ENCODE measurements at places on chromosomes 6 and 20.

- no peak for DNase-seq
Observed at GRCh38 chr6:133730881-133731280, 158.0 kb upstream of the TCF21 start.

DNA sequence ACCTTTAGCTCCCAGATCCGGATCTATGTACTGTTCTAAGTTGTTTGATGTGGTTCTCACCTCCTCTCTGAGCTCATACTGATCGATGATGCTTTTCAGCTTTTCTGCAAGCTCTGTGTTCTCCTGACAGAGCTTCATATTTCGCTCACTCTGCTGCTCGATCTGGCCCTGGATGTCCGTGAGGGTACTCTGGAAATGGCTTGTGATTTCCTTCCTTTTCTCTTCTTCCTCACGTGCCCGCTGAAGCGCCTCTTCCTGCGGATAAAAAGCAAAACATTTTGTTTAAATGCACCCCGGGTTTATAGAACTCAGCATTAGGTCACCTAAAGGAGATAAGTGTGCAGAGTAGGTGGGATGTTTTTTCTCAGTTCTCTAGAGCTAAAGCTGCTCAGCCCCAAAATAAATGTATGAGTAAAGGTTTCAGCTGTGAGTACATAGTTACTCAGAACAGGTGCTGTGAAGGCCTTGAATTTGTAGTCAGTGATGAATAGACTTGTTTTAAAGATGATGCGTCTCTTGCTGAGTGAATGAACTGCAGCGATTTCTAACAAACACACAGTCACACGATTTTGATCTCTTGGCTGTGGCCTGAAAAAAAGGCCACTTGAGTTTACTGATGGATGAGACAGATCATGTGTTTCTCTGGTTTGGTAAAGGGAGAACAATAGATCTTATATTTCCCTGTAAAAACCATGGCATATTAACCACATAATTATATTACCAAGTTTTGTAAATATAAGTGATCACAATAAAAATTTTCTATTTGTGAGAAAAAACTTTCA is 29.1 kb downstream of the TXLNB start:
- no peak for DNase-seq

GRCh38 chr6:110981202-110981600 is 637 bp upstream of the RPF2 start:
- no peak for DNase-seq

DNA sequence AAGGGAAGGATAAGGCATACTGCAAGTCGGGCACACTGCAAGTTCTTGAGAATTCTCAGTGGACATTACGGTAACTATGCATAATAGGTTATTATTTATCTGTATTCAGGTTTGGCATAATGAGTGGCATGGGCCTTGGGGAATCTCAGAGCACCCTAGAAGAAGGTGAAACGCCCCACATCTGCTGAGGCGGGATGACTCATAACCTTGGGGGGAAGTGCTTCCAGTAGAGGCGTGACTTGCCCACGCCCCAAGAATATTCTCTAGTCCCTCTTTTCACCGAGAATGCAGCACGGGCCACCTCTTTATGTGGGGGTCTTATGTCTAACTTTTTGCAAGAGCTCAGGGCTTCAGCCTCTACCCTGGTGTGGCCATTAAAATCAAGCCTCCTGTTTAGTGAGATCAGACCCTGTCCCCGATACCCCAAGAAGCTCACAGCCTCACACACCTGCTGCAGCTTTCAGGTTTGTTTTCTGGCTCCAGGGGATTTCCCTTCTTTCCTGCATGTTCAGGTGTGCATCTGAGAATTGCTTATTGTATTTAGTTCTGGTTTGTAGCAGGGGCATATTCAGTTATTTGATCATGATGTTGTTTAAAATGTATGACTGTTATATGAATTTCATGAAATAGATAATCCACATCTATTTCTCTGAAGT is 19.1 kb downstream of the ZFP64 start:
- no peak for DNase-seq

GRCh38 chr6:48036316-48036715 is 74.7 kb downstream of the PTCHD4 start:
- DNase-seq = no peak

DNA sequence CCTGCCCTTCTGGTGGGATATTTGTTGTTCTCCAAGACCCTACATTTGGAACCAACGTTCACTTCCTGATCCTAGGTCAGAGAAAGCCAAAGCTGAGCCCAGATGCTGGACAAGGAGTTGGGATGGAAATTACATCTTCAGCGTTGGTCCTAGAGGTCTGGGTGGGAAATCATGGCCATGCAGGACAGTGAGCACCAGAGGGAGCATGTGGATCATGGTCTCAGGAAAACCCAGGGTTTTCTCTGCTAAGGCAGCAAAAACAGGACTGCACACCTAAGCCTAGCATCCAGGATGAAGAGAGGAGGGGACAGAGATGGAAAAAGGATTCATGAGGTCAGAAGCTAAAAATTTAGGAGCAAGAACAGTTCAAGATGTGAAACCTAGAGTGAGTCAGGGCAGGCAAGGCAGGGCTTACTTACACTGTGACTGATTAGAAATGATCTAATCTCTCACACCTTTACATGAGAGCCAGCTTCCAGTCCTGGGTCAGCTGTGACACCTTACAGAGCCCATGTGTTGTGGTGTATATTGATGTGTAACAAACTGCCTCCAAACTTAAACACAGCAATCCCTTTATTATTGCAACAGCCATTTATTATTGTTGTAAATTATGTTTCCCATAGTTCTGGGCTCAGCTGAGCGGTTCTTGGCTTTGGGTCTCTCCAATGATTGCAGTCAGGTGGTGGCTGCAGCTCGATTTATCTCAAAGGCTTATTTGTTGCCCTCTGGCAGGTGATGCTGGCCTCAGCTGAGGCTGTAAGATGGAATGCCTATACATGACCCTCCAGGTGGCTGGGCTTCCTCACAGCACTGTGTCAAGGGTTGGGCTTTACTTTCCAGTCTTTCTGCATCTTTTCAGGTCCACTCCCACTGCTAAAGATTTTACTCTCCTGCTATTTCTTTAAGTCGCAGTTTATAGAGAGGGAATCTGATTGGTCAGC is 6.5 kb downstream of the C20orf202 start:
- DNase-seq = no peak

DNA sequence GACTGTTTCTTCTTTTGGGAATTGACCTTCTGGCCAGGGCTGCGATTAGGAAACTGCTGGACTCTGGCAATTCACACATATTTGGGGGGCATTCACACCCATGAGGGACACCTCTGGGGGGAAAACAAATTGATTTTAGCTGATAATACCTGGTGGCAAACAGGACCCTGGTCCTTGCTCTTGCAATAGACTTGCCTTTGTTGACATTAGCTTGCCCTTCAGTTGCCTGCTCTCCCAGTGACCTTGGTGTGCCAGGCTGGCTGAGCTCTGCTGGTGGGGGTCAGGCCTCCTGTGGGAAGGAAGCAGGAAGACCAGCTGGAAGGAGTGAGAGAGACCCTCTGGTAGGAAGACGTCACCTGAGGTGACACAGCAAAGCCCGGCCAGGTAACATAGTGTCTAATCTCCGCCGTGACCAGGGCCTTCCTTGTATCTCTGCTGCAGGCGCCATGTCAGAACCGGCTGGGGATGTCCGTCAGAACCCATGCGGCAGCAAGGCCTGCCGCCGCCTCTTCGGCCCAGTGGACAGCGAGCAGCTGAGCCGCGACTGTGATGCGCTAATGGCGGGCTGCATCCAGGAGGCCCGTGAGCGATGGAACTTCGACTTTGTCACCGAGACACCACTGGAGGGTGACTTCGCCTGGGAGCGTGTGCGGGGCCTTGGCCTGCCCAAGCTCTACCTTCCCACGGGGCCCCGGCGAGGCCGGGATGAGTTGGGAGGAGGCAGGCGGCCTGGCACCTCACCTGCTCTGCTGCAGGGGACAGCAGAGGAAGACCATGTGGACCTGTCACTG is 5.3 kb downstream of the CDKN1A start:
- no peak for DNase-seq

- DNase-seq = no peak
Observed at GRCh38 chr20:32357375-32357868, 709 bp upstream of the ASXL1 start.

DNA sequence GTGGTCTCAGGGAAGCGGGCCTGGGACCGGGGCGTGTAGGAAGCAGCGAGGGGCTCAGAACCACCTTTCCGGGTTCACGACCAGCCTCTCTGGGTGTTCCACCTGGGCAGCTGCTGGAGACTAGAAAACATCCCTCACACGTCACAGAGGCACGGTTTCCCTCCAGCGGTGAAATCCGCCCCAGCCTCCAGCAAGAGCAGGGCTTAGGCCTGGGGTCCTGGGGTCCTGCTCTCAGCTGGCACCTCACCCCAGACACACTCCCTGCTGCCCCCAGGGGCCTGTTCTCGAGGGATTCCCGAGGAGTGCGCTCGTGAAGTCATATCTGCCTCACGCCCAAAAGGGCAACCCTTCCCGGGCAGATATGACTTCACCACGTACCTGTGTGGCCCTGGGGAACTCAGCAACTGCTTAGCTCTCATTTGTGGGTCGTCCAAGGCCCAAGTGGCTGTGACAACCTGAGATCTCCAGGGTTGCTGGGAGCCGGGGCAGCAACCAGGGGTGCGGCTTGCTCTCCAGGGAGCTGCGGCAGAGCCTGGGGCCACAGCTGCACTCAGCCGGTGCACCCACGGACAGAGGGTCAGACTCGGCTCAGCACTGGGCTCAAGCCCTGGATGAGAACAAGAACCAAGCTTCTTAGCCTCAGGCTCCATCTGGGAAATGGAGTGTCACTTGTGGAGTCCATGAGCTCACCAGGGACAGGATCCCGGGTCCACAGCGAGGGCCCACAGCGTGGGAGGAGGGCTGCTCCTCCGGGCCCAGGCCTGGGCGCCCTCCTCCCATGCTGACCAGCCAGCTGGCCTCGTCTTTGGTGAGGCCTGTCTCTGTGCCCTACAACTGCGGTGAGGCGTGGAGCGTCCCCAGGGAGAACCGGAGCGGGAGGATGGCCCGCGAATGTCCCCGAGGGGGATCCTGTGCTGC is 661 bp downstream of the FNDC11 start:
- no peak for DNase-seq

- DNase-seq = no peak
Observed at GRCh38 chr6:52522151-52522626, 54.7 kb downstream of the TRAM2 start.

DNA sequence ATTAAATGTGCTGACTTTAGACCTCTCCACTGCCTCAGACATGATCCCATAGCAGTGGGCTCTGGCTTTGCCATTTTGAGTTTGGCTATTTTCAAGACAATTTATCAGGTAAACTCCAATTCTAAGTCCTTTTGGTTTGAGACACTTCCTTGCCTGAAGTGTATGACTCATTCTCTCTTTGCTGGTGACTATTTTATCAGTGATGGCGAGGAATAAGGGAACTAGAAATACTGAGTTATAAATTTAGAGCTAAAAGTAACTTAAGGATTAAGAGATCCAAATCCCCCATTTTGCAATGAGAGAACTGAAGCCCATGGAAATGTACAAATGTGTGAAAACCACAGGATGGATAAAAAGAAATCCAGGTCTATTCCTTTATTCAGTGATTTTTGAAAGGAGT is 30.9 kb upstream of the CD83 start:
- no peak for DNase-seq

DNA sequence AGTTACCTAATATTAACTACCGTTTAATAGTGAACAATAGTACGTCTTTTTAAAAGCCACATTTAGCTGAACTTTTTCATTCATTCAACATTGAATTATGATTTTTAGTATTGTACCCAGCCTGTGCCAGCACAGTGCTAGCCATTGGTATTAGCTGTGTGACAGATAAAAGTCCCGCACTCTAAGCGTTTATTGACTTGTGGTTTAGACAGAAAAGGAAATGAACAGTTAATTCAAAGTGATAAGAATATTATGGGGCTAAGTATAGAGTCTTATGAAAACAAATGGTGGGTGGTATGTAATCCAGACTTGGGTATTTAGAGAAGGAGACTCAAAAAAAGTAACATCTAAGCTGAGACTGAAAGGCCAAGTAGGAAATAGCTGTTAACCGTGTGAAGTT is 202.3 kb downstream of the RPS12 start:
- DNase-seq = no peak

GRCh38 chr6:28355743-28356665 is 6.3 kb downstream of the ZKSCAN3 start:
- DNase-seq = peak; percentile 48

- no peak for DNase-seq
Observed at GRCh38 chr6:23055523-23055922, 486.2 kb downstream of the HDGFL1 start.

DNA sequence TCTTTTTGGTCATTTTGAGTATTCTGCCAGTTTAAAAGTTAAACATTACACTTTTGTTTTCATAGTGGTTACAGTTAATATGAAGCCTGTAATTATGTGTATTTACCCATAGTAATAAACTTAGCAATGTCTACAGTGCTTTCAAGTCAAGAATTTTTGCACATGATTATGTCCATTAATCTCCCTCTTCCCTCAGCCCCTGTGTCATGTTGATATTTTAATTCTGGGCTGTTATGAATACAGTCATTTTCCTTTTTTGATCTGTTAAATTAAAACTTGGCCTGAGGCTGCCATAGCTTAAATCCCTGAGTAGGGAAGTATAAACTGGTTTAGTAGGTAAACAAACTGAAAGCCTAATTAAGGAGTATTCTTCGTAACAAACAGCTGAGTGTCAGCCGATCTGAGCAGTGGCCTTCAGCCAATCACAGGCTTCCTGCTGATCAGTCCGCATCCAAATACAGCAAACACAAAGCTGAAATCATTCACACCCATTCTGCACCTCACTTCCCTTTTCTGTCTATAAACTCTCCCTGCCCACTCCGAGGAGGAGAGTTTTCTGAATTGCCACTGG is 9.5 kb upstream of the SFT2D1 start:
- DNase-seq = no peak

DNA sequence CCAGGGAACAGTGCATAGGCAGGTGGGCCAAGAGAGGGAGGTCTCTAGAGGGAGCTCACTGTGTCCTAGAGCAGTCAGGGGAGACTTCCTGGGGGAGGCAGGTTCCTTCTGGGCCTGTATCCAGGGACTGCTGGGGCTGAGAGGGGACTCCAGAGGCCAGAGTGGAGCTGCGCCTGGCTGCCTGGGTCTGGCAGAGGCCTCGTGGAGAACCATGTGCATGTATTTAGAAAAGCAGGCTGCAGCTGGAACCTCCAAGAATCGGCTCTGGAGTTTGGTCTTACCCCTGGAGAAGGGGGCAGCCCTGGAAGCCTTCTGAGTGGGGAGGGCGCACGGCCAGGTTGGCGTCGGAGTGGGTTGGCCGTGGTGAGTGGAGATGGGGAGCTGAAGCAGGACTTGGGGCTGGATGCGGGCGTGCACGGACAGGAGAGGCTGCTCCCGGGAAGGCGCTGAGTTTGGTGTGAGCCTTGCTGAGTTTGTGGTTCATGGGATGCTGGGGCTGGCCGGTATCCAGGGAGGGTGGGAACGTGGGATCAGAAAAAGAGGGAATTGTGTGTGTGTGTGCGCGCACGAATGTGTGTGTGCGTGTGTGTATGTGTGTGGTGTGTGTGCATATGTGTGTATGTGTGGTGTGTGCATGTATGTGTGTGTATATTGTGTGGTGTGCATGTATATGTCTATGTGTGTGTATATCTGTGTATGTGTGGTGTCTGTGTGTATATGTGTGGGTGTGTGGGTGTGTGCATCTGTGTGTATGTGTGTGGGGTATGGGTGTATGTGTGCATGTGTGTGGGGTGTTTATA is 10.8 kb downstream of the VSTM2L start:
- DNase-seq = no peak
